ENCODE measurements at places on chromosomes 3 and 15. TPM values are rescaled to one million over a fixed set of nuclear protein-coding genes. Genes with fewer than 3 reads are reported as not detected.

The SCAMP2 gene
- total RNA-seq, result 46.0 TPM

- no peak for DNase-seq
Observed at GRCh38 chr15:62846805-62847495, 195.6 kb upstream of the TPM1 start.

DNA sequence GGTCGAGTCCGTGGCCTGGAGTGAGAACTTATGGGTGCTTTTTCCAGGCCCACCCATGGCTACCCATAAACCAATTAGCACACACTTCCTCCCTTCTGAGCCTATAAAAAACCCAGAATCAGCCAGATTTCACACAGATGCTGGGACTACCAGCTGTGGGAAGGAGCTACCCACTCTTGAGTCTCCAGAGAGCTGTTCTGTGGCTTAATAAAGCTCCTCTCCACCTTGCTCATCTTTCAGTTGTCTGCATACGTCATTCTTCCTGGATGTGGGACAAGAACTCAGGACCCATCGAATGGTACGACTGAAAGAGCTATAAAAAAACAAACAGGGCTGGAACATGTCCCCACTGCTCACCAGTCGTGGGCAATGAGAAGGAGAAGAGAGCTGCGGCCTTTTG, 555.4 kb upstream of the CCDC54 start:
- no peak for DNase-seq

- DNase-seq, result no peak
Observed at GRCh38 chr3:138389841-138390581, 41.6 kb downstream of the MRAS start.
